Uterus (tissue), 4 donors: ENCODE measurements at places on chromosomes 7 and 10. TPM values are rescaled to one million over a fixed set of nuclear protein-coding genes. Genes with fewer than 3 reads are reported as not detected.

Gene PNLIPRP1
- total RNA-seq, result not detected

Gene IRF5
- total RNA-seq, result 2.0 TPM

Gene PRF1
- total RNA-seq, result 8.7 TPM

Gene MYH16
- total RNA-seq, result not detected

Gene GATA3
- not detected for total RNA-seq

Gene FXYD4
- not detected for total RNA-seq

Gene COBL
- 3.9 TPM for total RNA-seq

Gene DLX5
- not detected for total RNA-seq

Gene IGF2BP3
- total RNA-seq, result not detected

Gene PON1
- total RNA-seq, result not detected

Gene CYP2C19
- total RNA-seq, result not detected

Gene ASNS
- 16.7 TPM for total RNA-seq

Gene MMP21
- 0.48 TPM for total RNA-seq

Gene ITGA8
- 46.1 TPM for total RNA-seq

Gene TIMM23B
- total RNA-seq, result 28.9 TPM

Gene TET1
- 9.6 TPM for total RNA-seq

Gene PDIA4
- total RNA-seq, result 169 TPM
